ENCODE measurements at places on chromosomes 7 and 10. TPM values are rescaled to one million over a fixed set of nuclear protein-coding genes. Genes with fewer than 3 reads are reported as not detected.

DPYSL4 gene
- 11.8 TPM for total RNA-seq

CCDC146 gene
- 13.3 TPM for total RNA-seq

CDK14 gene
- total RNA-seq: 0.18 TPM

IL2RA gene
- total RNA-seq: 239 TPM

OIT3 gene
- total RNA-seq: 0.11 TPM

LIPF gene
- total RNA-seq: not detected

CPXM2 gene
- not detected for total RNA-seq

NEUROD6 gene
- not detected for total RNA-seq

SH2D4B gene
- total RNA-seq: 0.14 TPM

Data from T-helper 2 cell treated with Interferon-gamma antibody and Interleukin-4, amounts not matched to agents 100 ng/mL and 5 ng/mL, for 36 hours (primary cell).